ENCODE measurements at places on chromosomes 2 and 18.
A peak's percentile ranks its signal among the peaks of the same experiment; 100 is the strongest.

DNA sequence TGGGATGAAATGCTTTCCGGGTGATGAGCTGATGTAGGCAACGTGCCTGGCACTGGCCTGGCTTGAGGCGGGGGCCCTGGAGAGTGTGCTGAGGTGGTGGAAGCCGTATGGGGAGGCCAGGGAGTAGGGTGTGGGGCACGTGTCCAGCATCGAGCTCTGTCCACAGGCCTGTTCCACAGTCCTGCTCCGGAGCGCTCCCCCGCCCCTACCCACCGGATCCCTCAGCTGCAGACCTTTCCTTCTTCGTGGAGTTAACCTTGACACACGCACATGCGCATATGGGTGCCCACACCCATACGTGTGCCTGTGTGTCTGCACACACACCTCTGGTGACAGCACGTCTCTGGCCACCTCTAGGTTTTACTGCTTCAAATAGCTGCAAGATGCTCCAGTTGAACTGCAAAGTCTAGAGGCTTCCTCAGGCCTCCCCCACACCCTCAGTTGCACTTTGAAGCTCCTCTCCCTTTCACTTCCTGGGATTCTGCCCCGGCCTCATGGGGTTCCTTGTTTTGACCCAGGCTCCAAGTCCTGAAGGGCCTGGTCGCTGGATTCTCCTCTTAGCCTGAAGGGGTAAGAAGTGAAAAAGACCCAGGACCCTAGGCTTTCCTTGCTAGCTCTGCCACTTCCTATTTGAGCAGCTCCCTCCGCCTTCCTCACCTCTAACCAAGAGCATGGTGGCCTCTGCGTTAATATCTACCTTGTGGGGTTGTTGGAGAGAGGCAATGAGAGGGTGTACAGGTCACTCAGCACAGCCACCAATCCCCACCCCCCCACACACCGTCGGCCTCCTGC is 49.5 kb downstream of the INHBB start:
- DNase-seq, result no peak

GRCh38 chr18:77024476-77024875 is 108.1 kb downstream of the MBP start:
- DNase-seq, result no peak

DNA sequence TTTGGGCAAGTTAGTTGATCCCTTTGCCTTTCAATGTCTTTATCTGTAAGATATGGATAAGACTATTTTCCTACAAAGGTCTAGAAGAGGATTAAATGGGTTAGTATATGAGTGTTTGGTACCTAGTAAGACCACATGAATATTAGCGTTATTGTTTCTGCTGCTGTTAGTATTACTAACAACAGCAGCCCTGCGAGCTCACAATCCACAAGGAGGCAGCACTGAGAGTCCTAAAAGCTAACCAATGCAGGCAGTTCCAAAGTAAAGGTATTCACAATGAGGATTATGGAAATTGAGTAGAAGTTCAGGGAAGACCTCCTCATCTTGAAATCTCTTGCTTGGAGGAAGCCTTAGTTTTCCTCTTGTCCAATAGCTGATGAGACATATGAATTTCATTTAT is 248.9 kb downstream of the TDRD15 start:
- DNase-seq, result no peak

DNA sequence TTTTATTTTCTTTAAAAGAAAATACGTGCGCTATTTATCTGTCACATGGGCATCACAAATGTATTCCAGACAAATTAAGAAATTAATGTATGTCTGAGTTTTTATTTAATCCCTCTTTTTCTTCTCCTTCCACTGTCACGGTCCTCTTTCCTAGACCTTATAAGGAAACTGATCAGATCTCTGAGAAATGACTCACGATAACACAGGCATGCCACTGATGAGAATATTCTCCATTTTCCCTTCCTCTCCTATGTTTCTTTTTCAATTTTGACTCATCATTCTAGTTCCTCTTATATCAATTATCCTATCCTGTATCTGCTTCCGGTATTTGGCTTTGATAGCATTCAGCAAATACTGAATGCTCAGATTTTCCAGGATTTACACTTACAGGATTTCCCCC is 121.8 kb downstream of the DSC3 start:
- DNase-seq, result no peak

- DNase-seq, result no peak
These were observed 172.3 kb downstream of the PIEZO2 start for GRCh38 chr18:10977042-10977441.

- no peak for DNase-seq
These were observed 210.3 kb downstream of the TMX3 start for GRCh38 chr18:68504441-68505177.

GRCh38 chr2:205439621-205440020 is 242.7 kb upstream of the NRP2 start:
- DNase-seq, result no peak

- DNase-seq, result no peak
These were observed 280.4 kb downstream of the C1D start for GRCh38 chr2:67782443-67782842.

DNA sequence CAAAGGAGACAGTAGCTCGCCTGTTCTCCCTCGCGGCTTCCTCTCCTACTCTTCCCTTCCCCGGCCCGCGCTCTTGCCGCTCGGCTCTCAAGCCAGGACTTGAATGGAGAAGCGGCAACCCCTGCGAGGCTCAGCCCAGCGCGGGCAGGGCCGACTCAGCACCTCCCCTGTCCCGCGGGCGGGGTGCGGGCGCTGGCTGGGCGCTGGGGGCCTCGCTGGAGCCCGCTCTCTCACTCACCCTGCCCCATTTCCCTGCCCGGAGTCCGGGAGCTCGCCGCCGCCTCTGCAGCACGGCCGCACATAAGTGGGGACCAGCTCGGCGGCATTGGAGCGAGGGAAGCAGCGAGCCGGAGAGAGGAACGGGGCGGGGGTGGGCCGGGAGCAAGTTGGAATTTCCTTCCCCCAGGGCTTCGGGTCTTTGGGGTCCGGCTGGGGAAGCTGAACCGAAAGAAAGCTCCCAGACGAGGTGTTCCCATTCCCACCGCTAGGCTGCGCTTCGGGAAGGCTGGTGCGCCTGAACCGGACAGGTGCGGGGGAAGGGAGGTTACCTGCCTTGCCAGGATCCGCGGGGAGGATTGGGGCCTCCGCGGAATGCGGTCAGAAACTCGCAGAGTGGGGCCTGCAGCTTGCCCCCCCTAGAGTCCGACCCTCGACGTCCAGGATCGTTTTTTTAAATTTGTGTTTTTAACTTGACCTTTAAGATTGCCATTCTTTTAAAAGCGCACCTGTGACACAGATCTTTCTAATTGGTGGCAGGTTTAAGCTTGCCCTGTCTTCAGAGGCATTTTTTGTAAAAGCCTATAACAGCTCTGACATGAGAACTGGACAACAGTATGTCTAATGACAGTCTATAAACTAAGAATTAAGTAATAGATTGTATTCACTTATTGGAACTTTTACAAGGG is at the start of gene COBLL1:
Gene COBLL1 (minus strand): TSS at position 105 of the 905 bp plus-strand sequence. CDS start 627 bp downstream, outside the sequence.
- no peak for DNase-seq

DNA sequence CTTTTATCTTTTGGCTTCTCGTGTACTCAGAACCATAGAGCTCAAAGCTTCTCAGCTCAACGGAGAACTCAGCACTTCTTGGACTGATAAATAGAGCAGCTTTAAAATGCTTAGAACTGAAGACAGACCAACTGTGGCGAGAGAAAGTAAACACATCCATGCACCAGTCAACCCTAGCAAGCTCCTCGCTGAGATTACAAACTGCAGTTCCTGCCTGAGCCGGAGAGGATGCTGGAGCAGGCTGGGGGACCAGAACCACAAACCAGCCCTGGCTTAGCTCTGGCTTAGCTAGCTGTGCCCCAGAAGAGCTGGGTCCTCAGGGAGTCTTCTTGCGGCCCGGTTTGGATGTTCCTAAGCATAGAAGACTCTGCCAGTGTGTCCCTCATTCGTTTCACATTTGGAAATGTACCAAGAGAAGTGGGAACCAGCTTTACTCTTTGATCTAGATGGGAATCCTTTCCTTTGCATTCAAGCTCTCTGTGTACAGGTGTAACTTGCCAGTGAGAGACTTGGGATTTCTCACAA is 5.6 kb downstream of the PAX8 start:
- peak; percentile 37 for DNase-seq

DNA sequence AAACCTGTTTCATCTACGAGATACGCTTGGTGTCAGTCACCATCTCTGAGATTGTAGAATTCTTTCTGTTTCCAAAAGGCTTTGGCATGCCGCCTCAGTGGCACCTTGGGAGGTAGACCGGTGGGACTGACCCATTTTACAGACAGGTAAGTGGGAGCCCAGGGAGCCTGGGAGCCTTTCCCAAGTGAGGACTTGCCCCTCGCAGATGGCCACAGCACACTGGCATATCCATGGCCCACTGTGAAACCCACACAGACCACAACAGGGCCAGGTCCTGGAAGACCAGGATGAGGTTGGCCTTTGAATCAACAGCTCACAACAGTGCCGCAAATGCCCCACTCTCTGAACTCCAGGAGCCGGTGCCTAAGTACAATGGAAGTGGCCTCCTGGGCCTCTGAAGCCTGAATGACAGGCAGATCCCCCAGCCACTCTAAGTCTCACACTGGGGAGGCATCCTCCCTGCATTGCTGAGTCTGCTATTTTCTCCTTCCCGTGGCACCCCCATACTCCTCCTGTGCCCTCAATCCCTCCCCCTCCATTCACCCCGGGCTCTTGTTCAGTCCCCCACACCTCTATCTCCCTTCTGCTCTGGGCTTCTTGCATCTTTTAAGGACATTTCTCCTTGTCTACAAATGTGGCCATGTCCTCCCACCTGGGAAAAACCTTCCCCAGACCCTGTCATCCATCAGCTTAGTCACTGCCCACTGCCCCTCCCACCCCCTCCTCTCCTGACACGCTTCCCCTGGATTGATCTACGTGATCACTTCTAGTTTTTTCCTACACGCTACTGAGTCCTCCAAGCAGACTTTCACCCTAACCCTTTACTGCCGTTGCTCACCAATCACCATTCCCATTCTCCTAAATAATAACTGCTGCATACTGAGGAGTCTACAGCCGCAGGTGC is 26.2 kb downstream of the CENPA start:
- no peak for DNase-seq

GRCh38 chr2:9231291-9232165 is 24.9 kb downstream of the ASAP2 start:
- DNase-seq, result no peak

DNA sequence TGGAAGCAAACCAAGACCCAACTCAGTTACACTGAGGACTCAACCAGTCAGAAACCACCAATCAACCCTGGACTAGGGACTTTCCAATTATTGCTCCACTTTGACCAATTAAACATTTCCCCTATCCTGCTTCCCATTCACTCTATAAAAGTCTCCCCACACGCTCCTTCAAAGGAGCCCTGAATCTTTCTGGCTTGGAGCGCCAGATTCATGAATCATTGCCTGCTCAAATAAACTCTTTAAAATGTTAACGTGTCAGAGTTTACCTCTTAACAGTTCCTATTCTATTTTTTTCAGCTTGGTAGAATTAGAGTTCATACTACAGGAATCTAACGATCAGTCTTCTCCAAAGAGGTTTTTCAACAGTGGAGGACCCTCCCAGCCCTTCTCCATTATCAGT is 20.7 kb upstream of the SULT1C2 start:
- DNase-seq, result no peak

DNA sequence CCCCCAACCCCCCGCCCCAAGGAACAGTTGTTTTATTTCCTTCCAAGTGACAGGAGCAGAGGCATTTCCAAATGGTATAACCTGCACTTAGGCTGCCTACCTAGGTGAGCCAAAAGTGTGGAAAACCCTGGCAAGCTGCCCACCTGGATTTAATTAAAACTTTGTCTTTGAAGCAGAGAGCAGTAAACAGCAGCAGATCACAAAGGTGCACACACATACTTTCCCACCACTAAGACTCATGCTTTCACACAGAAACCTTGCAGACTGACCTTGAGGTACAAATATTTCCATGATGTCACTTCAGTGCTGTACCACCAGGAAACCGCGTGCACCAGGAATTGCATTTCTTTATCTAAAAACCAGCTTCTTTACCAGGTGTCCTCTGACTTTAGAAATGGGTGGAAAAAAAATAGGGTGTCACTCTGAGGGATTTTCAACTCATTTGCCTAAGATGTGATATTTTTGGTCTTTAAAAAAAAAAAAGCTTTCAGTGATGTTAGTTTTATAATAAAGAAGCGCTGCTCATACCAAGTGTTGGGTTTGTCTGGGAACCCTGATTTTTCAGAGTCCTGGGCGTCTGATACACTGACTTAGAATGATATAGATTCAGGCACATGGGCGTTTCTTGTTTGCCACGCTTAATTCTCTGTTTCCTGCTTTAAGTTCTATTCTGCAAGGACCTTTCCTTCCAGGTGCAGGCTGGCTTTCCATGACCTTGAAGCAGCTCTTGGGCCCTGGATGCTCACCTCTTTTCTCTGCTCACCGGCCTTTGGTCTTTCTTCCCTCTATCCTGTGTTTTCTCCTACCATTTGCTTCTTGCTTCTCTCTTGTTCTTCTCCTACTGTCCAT is 70.7 kb upstream of the BCL2L11 start:
- no peak for DNase-seq

DNA sequence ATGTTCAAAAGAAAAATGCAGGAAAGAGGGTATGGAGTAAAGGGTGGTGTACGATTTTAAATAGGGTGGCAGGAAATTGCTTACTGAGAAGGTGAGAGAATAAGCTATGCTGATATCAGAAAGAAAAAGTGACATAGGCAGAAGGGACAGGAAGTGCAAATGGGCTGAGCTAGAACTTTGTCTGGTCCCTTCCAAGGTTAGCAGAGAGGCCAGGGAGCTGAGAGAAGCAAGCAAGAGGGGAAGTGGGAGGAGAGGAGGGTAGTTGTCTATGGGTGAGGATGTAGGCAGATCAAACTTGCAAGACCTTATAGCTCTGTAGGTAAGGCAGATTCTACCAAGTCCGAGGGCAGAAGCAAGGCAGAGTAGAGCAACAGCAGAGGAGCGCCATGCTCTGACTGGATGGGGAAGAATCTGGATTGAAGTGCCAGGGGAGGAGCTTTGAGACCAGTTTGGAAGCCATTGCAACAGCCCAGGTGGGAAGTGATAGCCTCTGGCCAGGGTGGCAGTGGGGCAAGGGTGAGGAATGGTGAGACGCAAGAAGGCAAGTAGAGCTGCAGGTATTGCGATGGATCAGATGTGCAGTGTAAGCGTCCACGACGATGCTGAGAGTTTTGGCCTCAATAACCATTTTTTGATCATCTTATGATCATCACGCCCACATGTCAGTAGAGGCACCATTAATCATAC is 134.4 kb upstream of the APCDD1 start:
- no peak for DNase-seq

DNA sequence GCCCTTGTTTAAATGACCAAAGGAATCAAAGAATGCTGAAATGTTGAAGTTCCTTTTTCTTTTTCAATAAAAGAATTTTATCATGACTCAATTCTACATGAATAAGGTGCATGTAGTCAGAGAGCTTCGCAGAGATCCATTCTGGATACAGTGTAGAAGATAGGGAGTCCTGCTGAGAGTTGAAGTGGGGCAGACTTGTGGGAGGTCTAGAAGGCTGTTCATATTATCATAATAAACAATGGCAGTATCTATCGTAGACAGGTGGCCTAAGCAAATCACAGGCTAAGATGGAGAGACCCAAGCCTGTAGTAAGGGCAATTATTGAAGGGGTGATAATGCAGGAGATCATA is 1322.0 kb upstream of the CELF4 start:
- DNase-seq, result no peak

- DNase-seq, result no peak
These were observed 90.6 kb downstream of the TWIST2 start for GRCh38 chr2:238938401-238939055.
